Activated CD4-positive, alpha-beta T cell treated with anti-CD3 and anti-CD28 coated beads for 24 hours (primary cell): ENCODE measurements at places on chromosomes 4 and X.

- no peak for DNase-seq
These were observed 71.3 kb downstream of the PAK3 start for GRCh38 chrX:111167334-111167733.

DNA sequence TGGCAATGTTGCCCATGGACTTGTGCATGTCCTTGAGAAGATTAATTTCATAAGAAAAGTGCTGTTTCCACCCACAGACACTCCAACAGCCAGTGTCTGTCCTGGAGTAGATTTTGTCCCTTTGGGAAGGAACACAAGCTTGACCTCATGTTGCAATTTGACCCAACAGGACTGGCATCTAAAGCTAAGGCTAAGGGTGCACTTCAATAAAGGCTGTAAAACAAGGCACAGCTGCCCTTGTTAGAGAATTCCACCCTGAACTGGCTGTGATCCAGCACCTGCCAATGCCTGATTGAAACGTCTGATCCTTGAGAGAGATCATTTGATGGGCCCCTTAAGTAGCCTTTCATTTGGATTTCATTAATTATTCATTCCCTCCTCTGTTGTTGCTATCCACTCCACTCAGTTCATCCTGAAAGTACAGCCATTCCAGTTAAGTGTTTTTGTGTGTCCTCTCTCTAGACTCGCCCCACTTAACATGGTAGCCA, 56.2 kb downstream of the CD99L2 start:
- DNase-seq, result no peak

DNA sequence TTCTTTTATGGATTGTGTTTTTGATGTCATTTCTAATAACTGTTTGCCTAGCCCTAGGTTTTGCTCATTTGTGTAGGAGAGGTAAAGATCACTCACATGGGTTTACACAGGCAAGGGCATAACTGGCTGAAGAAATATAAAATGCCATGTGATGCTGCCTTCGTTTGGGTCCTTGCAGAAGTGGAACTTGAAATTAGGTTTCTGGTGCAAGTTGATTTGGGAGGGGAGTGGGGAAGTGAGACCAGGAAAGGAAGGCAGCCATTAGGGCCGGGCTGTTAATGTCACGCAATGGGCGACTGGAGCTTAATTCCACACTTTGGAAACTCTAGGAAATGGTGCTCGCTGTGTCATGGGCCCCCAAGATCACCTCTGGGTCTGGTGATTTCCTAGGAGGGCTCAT, 14.5 kb downstream of the CLCN4 start:
- no peak for DNase-seq

DNA sequence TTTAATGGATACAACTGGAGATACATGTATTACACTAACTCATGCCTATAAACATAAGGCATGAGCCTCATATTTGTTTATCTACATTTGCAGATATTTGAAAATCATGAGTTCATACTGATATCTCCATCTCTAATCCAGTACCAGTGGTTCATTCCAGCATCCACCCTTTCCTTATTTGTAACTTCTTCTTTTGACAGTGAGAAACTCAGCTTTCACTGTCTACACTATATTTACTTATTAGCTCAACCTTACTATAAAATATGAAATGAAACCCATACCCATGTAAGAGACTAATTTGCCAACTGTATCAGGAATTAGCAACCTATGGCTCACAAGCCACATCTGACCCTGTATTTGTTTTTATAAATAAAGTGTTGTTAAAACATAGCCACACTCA, 161.9 kb upstream of the GPRIN3 start:
- no peak for DNase-seq

DNA sequence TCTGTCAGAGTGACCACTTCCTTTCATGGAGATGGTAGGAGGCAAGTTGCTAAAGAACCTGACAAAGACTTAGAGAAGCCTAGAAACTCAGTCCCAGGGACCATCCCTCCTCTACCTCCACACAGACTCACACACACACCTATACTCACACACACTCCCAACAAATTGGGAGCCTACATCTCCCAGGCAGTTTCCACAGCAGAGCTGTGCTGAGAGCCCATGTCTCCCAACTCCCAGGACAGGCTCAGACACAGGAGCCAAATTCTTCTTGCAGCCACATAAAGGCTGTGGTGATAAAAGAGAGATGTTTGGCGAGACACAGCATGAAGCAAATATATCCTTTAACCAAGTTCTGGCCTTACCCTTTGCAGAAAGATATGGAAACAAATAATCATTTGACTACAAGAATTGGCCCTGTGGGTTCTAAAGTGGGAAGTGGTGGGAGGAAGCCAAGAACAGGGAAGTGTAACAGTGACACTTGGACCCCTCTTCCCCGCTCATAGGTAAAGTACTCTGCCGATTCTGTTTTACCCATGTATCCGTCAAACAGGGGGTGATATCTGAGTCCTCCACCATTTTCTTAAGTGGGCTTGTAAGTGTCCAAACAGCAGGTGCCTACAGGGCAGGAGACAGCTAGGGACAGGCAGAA, 11.0 kb upstream of the IDS start:
- DNase-seq, result no peak

- DNase-seq, result no peak
These were observed 147.3 kb downstream of the CORIN start for GRCh38 chr4:47690611-47691010.

DNA sequence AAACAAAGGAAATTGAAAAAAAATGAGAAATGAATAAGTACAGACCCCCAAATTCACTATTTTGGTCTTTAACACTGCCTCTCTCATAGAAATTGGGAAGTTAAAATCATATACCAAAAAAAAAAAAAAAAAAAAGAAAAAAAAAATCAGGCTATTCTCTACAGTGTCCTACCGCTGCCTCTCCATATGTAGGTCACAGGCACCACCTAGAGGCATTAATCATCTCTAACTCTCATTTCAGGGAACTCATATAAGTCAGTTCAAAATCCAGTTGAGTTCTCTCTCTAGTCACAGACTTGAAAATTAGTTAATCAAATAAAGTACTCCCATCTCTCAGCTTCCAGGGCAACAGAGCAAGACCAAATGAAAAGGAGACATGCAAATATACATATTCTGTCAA, 47.9 kb downstream of the COX18 start:
- DNase-seq, result no peak

- no peak for DNase-seq
These were observed 48.4 kb upstream of the MSANTD1 start for GRCh38 chr4:3200423-3201090.
